Hematopoietic multipotent progenitor cell (in vitro differentiated cells): ENCODE measurements at places on chromosomes 11 and 22.

- DNase-seq = no peak
These were observed 188.8 kb upstream of the CADM1 start for GRCh38 chr11:115693002-115693401.

- no peak for DNase-seq
These were observed 3.9 kb downstream of the IFITM10 start for GRCh38 chr11:1746511-1746931.

GRCh38 chr22:40805239-40805638 lies 13.9 kb downstream of the SLC25A17 start:
- no peak for DNase-seq

GRCh38 chr11:18792827-18793226 lies 1.2 kb upstream of the PTPN5 start:
- no peak for DNase-seq
